Right renal cortex interstitium (tissue), 3 donors: ENCODE measurements at places on chromosomes 16 and 17. TPM values are rescaled to one million over a fixed set of nuclear protein-coding genes. Genes with fewer than 3 reads are reported as not detected.

DNA sequence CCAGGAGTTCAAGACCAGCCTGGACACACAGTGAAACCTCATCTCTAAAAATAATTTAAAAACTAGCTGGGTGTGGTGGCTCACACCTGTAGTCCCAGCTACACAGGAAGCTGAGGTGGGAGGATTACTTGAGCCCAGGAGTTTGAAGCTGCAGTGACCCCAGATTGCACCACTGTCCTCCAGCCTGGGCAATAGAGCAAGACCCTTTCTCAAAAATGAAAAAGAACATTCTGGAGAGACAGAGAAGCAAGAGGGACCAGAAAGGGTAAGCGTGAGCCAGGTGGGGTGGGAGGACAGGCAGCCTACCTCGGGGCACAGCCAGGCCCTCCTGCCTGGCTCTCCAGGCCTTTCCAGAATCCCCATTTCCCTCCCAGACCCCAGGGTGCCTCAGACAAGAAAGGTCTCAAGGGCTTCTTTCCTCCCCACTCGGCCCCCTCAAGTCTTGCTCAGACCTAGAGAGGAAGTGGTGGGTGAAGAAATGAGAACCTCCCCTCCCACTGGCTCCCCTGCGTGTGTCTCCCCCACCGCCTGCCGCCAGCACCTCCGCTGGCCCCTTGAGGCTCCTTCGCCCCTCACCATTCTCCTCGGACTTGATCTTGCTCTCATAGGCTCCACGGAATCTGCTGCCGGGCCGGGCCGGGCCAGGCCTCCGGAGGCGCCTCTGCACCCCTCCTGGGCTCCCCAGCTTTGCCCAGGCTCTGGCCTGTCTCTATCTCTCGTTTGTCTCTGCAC is 503 bp downstream of the C16orf54 start:
- no peak for DNase-seq

DNA sequence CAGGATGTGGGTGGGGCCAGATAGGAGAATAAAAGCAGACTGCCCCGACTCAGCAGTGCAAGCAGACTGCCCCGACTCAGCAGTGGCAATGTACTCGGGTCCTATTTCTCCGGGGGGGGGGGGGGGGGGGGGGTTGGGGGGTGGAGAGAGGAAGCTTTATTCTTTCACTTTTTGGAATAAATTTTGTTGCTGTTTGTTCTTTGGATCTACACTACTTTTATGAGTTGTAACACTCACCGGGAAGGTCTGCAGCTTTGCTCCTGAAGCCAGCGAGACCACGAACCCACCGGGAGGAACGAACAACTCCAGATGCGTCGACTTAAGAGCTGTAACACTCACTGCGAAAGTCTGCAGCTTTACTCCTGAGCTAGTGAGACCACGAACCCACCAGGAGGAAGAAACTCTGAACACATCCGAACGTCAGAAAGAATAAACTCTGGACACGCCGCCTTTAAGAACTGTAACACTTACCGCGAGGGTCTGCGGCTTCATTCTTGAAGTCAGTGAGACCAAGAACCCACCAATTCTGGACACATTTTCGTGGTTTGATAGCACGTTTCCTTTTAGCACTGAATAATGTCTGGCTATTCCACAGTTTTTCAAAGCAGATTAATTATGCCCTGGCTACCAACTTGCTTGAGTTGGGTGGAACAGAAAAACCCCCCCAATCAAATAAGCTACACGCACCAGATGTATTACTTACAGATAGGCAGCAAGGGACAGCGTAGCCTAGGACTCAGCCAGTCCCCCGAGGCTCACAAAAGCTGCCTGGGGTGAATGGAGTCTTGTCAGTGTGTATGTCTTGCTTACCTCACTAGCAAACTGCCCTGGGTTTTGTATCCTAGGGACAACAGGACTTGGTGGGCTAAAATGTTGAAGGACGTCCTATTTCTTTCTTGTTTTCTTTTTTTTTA is 11.9 kb downstream of the FZD2 start:
- no peak for DNase-seq

GRCh38 chr16:65054457-65054856 is 67.4 kb downstream of the CDH11 start:
- no peak for DNase-seq

Gene CLEC3A
- polyA plus RNA-seq, result not detected

Gene NPIPA5
- polyA plus RNA-seq, result 33.8 TPM

GRCh38 chr17:50909765-50910605 is 43.8 kb upstream of the TOB1 start:
- no peak for DNase-seq

- DNase-seq, result no peak
Measured at GRCh38 chr17:8806926-8807550, 7.9 kb upstream of the MFSD6L start.

Gene ADAP2
- polyA plus RNA-seq, result 2.8 TPM

Gene ADAD2
- not detected for polyA plus RNA-seq

Gene CFAP97D1
- 0.19 TPM for polyA plus RNA-seq

Gene SLC13A2
- 21.4 TPM for polyA plus RNA-seq

Gene UBB
- 2,549 TPM for polyA plus RNA-seq

Gene KRT15
- polyA plus RNA-seq, result 1.3 TPM

GRCh38 chr17:614653-615546 is 99.7 kb downstream of the VPS53 start:
- DNase-seq, result no peak

DNA sequence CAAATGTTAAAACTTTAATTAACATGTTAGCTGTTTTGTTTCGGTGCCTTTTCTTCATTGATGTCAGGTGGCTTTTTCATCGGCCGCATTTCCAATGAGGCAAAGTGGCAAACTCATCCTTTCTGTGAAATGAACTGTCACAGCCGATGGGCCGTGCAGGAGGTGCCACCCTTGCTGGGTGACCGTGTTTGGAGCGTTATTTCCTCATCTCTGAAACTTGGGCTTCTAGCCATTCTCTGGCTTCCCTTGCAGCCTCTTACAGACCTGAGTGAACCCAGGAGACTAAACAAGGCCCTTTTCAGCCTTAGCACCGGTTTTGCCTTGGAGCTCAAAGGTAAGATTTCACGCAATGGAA is 42.2 kb upstream of the PRSS54 start:
- no peak for DNase-seq

- no peak for DNase-seq
Measured at GRCh38 chr17:5035315-5035714, at the start of gene SLC52A1. TSS of gene SLC52A1 (minus strand) at chr17:5035426. CDS start at chr17:5034606, 820 bp downstream.

DNA sequence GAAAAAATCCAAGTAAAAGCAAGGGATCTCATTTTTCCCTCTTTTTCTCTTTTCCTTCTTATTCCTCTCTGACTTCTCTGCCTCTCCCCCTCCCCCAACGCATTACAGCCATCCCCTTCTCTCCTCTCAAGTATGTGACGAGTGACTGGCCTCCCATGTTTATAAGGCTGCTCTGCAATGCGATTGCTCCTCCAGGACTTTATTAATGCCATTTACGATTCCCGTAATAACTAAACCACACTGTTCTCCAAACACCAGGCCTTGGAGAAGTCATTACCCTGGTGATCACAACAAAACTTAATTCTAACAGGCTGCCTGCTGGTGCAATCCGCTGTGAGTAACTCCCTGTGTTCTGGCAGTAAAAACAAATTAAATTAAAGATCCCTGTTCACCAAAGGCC is 88.8 kb downstream of the HS3ST3B1 start:
- no peak for DNase-seq

Gene RNF112
- polyA plus RNA-seq, result 1.00 TPM

Gene MEOX1
- 18.4 TPM for polyA plus RNA-seq

Gene GINS3
- 13.9 TPM for polyA plus RNA-seq

Gene CRHR1
- polyA plus RNA-seq, result 0.98 TPM

- DNase-seq, result no peak
Measured at GRCh38 chr17:1985093-1985492, 40.0 kb downstream of the RTN4RL1 start.

Gene LLGL2
- polyA plus RNA-seq, result 35.4 TPM

Gene MRPL45
- 73.1 TPM for polyA plus RNA-seq

GRCh38 chr16:3431779-3432219 is 11.5 kb downstream of the ZNF597 start:
- DNase-seq, result no peak

Gene DUXB
- polyA plus RNA-seq, result 0.11 TPM

GRCh38 chr17:15494821-15495220 is 27.4 kb upstream of the CDRT4 start:
- DNase-seq, result no peak

DNA sequence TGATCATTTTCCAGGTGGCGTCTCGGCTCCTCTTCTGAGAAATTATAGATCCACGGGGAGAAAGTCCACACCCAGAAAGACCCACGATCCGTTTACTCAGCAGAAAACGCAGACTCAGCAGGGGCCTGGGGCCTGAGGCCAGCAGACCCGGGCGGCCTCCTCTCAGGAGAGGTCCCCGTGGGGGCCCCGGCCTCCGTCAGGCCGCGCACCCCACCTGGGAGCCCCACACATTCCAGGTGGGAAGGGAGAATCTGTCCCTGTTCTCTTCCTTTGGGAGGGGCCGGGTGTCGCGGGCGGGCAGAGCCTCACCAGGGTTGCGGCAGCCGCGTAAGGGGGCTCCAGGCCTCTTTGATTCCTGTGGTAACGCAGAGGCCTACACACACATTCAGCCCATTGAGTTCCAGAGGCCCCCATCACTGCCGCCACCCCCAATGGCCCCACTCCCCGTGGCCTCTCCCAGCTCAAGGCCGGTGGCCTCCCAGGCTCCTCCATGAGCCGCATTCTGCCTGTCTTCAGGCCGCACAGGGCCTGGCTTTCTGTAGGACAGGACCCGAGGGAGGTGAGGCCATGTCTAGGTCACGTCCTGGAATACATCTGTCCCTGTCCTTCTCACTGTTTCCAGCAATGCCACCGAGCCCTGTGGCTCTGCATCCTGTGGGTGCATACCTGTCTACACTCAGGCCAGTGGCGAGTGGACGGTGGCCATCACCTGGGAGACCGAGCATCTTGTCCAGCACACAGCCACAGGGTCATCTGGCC is 1.6 kb upstream of the IGFALS start:
- DNase-seq, result no peak

Gene CLEC19A
- polyA plus RNA-seq, result 0.11 TPM

DNA sequence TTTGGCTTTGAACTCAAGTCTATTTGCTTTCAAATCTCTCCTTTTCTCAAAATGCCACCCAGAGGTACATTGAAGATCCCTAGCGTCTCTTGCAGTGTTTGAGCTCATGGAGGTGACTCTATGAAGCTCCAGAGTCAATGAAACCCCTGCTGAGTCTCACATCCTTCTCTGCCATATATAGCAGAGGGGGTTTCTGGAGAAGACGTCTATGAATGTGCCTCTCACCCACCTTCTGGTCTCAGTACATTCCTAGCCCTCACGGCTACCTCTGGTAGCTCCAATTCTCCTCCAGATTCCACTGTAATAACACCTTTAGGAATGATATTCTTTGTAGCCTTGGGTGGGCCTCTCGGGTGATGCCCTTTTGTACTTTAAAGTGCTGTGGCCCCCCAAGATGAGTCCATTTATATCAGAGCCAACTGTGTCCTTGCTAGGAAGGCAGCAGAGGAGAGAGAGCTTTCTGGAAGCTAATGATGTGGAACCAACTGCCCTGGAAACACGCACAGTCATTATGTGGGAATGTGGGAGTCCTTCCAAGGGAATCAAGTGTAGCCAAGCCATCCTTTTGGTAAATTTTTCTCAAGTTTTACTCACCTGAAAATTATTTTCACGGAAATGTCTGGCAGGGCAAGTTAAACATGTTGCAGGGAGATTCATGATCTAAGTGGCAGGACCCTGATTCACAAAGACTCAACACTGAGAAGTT is 123.4 kb downstream of the ASIC2 start:
- peak; percentile 29 for DNase-seq
